Activated CD4-positive, alpha-beta T cell treated with anti-CD3 and anti-CD28 coated beads, Interleukin-2, amount 10 ng/mL, durations not matched to agents 24 days and 14 days (primary cell): ENCODE measurements at places on chromosomes 5 and 9. TPM values are rescaled to one million over a fixed set of nuclear protein-coding genes. Genes with fewer than 3 reads are reported as not detected.

Gene NPR3
- 0.07 TPM in 1 of 2 replicates, not detected in the other for total RNA-seq

GRCh38 chr9:27634879-27635278, 61.6 kb upstream of the C9orf72 start:
- no peaks in the 10 kb centered on the region for H3K4me1 ChIP-seq
- no peak overlapping the region for H3K27ac ChIP-seq
- peaks cover 8% of the 10 kb centered on the region for H3K27me3 ChIP-seq
- DNase-seq: no peak
- no peaks in the 10 kb centered on the region for H3K36me3 ChIP-seq

Gene MEGF10
- total RNA-seq: not detected in 2 replicates

GRCh38 chr5:72063219-72063819, 44.0 kb upstream of the MAP1B start:
- H3K27ac ChIP-seq: no peak overlapping the region
- H3K36me3 ChIP-seq: no peaks in the 10 kb centered on the region
- DNase-seq: peak; percentile 70
- no peak overlapping the region for H3K4me3 ChIP-seq

Gene SLC46A2
- not detected in 2 replicates for total RNA-seq

Gene C7
- total RNA-seq: not detected in 2 replicates

DNA sequence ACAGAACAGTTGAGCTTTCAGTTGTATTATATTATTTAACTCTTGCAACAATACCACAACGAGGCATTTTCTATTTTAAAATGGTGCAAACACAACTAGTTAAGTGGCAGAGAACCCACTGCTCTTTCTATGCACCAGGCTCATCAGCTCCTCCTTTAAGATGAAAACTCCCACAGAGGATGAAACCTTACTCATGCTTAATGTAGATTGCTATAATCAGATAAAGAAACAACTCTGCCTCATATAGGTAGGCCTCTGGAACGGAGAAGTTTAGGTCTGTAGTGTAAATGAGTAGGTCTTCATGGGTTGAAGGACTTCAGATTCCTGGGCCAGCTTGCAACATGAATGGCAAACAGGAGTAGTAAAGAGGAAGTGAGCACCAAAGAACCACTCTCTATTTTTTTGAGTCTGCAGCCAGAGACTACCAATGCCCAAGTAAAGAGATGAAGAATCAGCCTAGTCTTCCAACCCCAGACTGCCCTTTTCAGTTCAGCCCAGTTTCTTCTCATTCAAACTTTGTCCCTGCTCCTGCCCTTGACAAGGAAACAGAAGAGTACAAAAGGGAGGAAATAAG, 33.9 kb downstream of the HACD4 start:
- H3K27me3 ChIP-seq: no peaks in the 10 kb centered on the region
- H3K4me1 ChIP-seq: peaks cover 22% of the 10 kb centered on the region
- H3K4me3 ChIP-seq: no peak overlapping the region
- no peak for DNase-seq

GRCh38 chr5:97778451-97778850, 595.4 kb upstream of the RIOK2 start:
- H3K27me3 ChIP-seq: no peaks in the 10 kb centered on the region
- H3K4me3 ChIP-seq: no peak overlapping the region
- H3K36me3 ChIP-seq: no peaks in the 10 kb centered on the region
- H3K27ac ChIP-seq: no peak overlapping the region
- DNase-seq: no peak

GRCh38 chr5:56783261-56783660, 32.1 kb upstream of the MAP3K1 start:
- no peaks in the 10 kb centered on the region for H3K4me1 ChIP-seq
- no peak for DNase-seq
- H3K27ac ChIP-seq: no peak overlapping the region
- no peak overlapping the region for H3K4me3 ChIP-seq

Gene ASPN
- not detected in 2 replicates for total RNA-seq

DNA sequence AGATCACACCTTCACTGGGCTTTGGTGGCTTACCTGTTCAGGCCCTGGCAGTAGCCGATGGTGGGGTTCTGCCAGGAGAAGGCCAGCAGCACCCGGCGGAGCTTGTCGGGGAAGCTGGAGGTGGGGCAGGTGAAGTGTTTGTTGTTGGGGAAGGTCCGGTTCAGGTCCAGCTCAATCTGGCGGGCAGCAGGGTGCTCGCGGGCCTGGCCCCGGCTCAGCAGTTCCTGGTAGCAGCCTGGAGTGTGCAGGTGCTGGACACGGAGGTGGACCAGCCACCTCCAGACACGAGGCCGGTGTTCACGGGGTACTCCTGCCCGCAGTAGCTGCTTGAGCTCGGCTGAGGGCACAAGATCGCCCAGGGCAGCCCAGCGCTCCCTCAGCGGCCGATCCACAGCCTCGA, 16.2 kb upstream of the CORO2A start:
- no peak overlapping the region for H3K4me3 ChIP-seq
- no peak overlapping the region for H3K27ac ChIP-seq
- DNase-seq: no peak

GRCh38 chr5:56094579-56095361, 100.0 kb upstream of the IL6ST start:
- H3K4me3 ChIP-seq: peak overlapping the region; percentile 28
- peaks cover 11% of the 10 kb centered on the region for H3K36me3 ChIP-seq
- H3K4me1 ChIP-seq: peaks cover 63% of the 10 kb centered on the region
- H3K27me3 ChIP-seq: no peaks in the 10 kb centered on the region
- peak overlapping the region; percentile 69 for H3K27ac ChIP-seq
- DNase-seq: peak; percentile 74

DNA sequence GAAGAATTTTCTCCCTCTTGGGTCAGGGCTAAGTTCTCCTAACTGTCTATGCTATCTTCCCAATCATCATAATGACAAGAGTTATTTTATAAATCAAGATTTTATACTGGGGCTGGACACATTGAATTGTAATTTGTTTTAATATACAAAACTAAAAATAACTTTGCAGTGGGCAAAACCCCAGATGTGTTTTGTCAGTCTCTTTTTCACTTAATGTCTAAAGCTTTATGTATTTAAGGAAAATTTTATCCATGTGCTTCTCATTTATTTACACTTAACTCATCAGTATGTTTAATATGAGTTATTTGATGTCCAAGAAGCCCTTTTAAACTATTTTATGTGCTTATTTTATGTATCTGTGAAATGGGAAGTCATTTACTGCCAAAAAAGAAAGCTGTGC, 362.8 kb upstream of the ADAMTSL1 start:
- DNase-seq: no peak
- no peak overlapping the region for H3K27ac ChIP-seq
- no peak overlapping the region for H3K4me3 ChIP-seq
- no peaks in the 10 kb centered on the region for H3K36me3 ChIP-seq
- no peaks in the 10 kb centered on the region for H3K4me1 ChIP-seq
- no peaks in the 10 kb centered on the region for H3K27me3 ChIP-seq

Gene BARX1
- 0.50 and 0.61 TPM in 2 replicates for total RNA-seq

- no peak for DNase-seq
- H3K4me1 ChIP-seq: no peaks in the 10 kb centered on the region
- H3K27ac ChIP-seq: no peak overlapping the region
- H3K4me3 ChIP-seq: no peak overlapping the region
Observed at GRCh38 chr9:120307599-120307998, 272.4 kb downstream of the CDK5RAP2 start.

Gene BTNL9
- 0.23 TPM in 1 of 2 replicates, not detected in the other for total RNA-seq

GRCh38 chr9:17578577-17578910, 322 bp upstream of the SH3GL2 start:
- no peak overlapping the region for H3K4me3 ChIP-seq
- H3K27me3 ChIP-seq: peaks cover 27% of the 10 kb centered on the region
- no peaks in the 10 kb centered on the region for H3K4me1 ChIP-seq
- DNase-seq: no peak
- no peaks in the 10 kb centered on the region for H3K36me3 ChIP-seq

Gene TAF11L10
- not detected in 2 replicates for total RNA-seq

DNA sequence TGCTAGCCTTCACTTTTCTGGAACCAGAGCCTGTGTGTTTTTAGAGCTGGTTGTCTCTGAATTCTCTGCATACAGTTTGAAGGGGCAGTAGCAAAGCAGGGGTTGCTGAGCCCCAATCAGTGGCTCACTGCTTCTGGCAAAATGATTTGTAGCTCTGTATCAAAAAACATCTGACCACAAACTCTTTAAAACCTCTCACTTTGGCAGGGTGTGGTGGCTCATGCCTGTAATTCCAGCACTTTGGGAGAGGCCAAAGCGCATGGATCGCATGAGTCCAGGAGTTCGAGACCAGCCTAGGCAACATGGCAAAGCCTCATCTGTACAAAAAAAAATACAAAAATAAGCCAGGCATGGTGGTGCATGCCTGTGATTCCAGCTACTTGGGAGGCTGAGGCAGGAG, 28.3 kb upstream of the APC start:
- DNase-seq: peak; percentile 55
- peaks cover 4% of the 10 kb centered on the region for H3K27me3 ChIP-seq
- peak overlapping the region; percentile 96 for H3K4me3 ChIP-seq
- H3K4me1 ChIP-seq: peaks cover 40% of the 10 kb centered on the region

GRCh38 chr5:171693412-171693811, 92.2 kb upstream of the SMIM23 start:
- H3K4me1 ChIP-seq: no peaks in the 10 kb centered on the region
- H3K27ac ChIP-seq: no peak overlapping the region
- no peak overlapping the region for H3K4me3 ChIP-seq
- H3K36me3 ChIP-seq: no peaks in the 10 kb centered on the region
- no peak for DNase-seq
- no peaks in the 10 kb centered on the region for H3K27me3 ChIP-seq

GRCh38 chr9:117719161-117719920, 15.1 kb downstream of the TLR4 start:
- H3K4me3 ChIP-seq: no peak overlapping the region
- H3K36me3 ChIP-seq: peaks cover 1% of the 10 kb centered on the region
- peaks cover 14% of the 10 kb centered on the region for H3K27me3 ChIP-seq
- no peak for DNase-seq
- no peak overlapping the region for H3K27ac ChIP-seq
